Right ventricle myocardium superior (tissue), 1 donor: ENCODE measurements at places on chromosomes 3 and 15.

DNA sequence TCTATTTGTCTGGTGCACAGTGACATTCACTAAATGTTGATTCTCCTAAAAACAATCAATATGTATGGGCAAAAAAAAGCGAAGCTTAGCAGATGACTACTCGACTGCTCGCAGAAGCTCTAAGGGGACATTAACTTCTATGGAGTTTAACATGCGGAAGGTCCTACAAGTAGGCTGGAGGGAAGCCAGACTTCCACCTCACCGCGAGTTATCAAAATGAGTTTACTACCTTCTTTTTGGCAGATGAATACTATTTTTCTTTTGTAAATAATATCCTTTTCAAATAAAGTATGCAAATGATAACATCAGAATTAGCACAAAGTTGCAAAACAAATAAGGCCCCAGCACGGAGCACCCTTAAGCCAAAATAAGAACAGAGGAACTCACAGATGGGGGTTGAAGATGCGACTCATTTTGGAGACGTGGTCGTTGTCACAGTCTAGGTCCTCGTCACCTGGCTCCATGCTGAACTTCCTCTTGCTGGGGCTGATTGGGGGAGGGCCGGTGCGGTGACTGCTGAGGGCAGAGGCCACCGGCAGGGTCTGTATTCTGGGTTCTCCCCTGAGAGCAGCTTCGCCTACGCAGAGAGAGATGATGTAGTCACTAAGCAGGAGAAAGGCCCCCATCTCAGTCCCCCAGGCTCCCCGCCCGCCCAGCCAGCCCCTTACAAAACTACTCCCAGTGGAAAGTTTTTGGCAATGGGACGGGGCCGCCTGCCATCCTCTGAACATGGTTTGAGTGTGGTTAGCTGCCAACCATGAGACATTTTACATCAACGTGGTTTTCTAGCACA, 42.1 kb downstream of the VGLL4 start:
- peak; percentile 76 for DNase-seq

DNA sequence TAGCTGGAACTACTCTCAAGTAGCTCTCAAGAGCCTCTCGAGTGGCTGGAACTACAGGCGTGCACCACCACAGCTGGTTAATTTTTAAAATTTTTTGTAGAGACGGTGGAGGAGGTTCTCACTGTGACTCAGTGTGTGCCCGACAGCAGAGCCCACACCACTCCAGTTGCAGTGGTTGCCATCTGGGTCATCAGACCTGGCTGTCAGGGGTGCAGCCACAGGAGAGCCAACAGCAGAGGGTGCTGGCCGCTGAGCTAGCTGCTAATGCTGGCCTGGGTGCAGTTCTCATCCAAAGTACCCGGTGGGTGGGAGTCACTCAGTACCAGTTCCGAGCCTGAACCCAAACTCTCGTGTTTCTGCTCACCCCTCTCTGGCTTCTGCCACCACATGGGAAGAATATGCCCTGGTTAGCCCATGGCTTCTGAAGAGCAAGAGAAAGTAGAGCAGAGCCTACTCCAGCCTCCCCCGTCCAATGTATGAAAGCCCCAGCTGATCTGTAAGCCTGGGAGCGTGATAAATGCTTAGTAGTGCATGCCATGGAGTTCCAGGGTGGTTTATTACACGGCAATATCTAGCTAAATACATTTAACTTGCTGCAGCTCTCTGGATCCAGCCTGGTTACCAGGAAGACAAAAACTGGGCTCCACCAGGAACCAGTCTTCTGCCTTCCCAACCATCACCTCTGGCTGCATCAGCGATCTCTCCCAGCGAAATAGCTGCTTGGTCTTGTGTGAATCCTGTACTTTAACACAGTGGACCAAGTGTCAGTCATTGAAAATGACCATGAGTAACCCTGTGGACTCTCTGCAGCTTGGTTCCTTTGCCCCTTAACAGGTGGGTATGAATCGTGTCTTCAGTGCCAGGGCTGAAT, 17.1 kb downstream of the UMPS start:
- no peak for DNase-seq

DNA sequence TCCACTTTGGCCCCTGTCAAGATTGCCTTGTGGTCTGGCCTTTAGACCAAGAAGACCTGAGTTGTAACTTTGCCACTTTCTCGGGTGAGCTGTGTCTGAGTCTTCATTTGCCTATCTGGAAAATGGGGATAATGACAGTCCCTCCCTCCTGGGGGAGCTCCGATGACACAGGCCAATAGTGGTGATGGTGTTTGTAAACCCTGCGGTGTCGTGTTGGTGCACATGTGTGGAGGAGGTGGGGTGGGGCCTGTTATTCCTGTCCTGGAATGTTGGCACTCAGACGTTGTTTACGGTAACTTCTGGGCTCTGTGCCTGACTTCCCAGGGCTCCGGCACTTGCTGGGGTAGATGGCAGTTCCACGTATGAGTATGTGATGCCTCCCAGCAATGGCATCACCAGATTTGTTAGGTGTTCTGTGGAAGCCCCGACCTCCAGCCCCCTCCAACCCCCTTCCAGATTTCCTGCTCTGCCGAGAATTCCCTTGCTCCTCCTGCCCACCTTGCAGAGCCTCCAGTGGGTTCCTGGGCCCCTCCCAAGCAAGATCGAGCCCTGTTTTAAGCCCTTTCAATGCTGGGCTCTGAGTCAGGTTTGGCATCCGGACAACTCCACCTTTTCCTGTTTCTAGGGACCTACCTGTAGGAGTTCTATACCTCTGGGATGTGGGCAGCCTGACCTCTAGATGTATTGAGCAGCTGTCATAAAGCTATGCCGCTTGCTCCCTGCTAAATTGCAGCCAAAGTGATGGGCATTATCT, 31.4 kb downstream of the HRH1 start:
- peak; percentile 76 for DNase-seq

DNA sequence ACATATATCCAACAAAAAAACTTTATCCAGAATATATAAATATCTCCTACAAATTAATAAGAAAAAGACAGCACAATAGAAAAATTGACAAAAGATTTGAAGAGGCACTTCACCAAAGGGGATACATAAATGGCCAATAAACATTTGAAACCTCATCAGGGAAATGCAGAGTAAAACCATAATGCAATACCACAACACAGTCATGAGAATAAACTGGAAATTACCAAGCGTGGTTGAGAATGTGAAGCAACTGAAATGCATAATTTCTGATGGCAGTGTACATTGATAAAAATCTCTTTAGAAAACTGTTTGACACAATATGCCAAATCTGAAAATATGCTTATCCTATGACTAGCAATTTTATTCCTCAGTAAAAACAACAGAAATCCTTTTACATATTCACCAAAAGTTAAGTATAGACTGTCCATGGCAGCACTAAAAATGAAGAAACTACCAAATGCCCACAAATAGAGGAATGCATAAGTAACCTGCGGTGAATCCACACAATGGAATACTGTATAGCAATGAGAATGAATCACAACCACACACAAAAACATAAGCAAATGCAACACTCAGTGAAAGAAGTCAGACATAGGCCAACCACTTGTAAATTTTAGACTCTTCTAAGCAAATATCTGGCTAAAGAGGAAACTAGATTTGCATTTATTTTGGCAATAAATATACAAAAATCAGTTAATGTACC, 7.9 kb downstream of the LYZL4 start:
- DNase-seq = no peak

GRCh38 chr3:124576565-124577493, 153.4 kb upstream of the UMPS start:
- DNase-seq = no peak
